ENCODE measurements at places on chromosomes 13 and 19.
A peak's percentile ranks its signal among the peaks of the same experiment; 100 is the strongest.

- no peak for DNase-seq
Measured at GRCh38 chr13:48411841-48412531, 927 bp downstream of the LPAR6 start.

DNA sequence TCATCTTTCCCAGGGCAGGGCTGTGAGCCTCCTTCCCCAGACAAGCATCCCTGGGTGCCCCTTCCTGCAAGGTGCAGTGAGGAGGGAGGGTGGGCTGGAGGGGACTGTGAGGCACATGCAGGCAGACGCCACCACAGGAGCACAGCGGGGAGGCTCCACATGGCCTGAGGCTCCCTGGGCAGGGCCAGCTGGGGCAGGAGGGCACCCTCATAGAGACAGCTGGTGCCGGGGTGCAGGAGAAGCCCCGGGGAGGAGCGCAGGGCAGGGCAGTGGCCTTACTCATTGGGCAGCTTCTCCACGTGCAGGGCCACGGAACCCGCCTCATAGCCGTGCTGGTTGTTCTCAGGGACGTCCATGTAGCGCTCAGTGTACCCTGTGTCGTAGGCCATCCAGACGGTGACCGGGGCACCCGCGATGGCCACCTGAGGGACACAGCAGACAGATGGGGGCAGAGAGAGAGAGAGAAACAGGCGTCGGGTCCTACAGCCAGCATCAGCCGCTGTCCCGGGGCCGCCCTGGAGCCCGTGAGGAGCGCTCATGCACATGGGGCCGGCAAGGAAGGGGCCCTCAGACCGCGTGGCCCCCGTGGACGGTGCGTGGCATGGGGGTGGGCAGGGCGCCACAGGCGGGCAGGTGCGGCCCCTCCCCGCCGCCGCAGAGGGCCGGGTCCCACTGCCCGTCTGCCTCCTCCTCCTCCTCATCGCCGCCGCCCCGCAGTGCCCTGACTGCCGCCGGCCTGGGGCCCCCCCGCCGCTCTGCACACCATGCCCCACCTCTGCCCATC, 12.5 kb upstream of the MYDGF start:
- DNase-seq, result no peak

DNA sequence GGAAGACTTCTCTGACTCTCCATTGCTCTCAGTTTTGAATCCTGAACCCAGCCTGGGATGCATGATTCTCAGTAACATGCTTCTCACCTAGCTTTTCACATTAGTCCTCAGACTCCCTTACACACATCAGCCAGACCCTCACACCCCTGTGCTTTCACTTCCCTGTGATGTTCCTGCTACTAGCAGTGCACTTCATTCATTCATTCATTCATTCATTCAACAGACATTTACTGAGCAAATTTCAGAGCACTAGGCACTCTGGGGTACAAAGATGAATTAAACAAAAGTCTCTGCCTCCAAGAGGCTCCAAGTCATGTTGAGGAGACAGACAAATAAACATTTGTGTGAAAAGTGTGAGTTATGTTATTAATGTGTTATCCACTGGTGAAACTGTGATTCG, 145.2 kb downstream of the RXFP2 start:
- no peak for DNase-seq

DNA sequence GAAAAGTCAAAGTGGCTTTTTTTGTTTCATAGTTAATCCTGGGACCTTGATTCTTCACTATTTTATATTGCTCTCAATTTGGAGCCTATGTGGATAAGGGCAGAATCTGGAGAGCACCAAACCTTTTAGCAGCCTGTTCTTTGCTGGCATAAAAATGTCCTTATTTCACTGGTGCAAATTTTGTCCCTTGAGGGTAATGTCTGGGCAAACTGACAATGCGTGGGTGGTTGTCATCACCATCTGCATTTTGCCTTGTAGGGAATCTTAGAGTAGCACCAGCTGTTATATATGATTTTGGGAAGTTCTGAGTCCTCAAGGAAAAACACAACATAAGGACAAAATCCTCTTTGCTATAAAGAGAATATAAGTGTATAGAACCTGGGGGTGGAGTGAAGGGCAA, 336.9 kb upstream of the HTR2A start:
- no peak for DNase-seq

GRCh38 chr19:48711106-48711662, 8.3 kb downstream of the MAMSTR start:
- DNase-seq, result no peak

- DNase-seq, result no peak
Measured at GRCh38 chr13:89212186-89212585, 1541.0 kb downstream of the SLITRK5 start.

- DNase-seq, result no peak
Measured at GRCh38 chr13:43150369-43151207, 127.2 kb downstream of the DNAJC15 start.

- peak; percentile 58 for DNase-seq
Measured at GRCh38 chr19:19185853-19186740, 5.9 kb downstream of the BORCS8 start.

- no peak for DNase-seq
Measured at GRCh38 chr13:108120856-108121255, 94.5 kb downstream of the LIG4 start.

GRCh38 chr13:114089751-114090400, 42.5 kb downstream of the RASA3 start:
- no peak for DNase-seq

GRCh38 chr19:6482343-6482686, 728 bp upstream of the DENND1C start:
- no peak for DNase-seq

- peak; percentile 71 for DNase-seq
Measured at GRCh38 chr19:57099199-57099661, 20.6 kb upstream of the USP29 start.
